ENCODE measurements at places on chromosomes 12 and 14.

DNA sequence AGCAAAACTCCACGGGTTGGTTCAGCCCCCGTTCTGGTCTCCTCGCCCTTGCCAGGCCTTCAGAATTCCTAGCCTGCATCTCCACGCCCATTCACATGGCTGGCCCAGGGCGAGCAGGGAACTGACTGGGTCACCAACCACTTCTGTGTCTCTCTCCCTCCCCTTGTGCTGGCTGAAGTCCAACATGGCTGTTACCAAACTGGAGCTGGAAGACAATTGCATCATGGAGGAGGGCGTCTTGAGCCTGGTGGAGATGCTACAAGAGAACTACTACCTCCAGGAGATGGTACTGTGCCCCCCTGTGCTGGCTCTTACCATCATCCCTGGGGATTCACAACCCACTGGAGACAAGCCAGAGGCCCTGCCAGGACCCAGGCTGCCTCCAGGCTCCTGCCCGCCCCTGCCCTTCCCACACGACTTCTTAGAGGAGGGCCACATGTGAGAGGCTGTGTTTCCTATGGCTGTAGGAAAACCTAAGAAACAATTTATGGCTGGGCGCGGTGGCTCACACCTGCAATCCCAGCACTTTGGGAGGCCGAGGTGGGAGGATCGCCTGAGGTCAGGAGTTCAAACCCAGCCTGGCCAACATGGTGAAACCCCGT, 9.9 kb downstream of the LRRC74A start:
- DNase-seq: no peak

- DNase-seq: peak; percentile 37
Measured at GRCh38 chr12:127293507-127294310, 973.3 kb upstream of the TMEM132C start.

DNA sequence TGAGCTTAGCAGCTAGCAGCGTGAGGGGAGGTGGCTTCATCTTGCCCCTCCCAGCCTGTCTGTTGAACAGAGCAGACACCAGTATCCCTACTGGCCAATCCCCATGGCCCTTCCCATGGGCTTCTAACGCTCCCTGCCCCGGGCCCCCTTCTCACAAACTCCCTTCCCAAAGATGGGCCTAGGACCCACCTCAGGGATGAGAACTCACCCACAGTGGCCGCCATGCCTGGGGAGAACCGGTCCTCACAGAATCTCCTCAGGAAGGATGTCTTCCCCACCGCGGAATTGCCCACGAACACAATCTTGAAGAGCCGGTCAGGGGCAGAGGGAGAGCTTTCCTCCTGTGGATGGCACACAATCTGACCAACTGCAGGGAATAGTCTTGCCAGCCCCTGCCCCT, 119.5 kb downstream of the CRACR2A start:
- DNase-seq: no peak

DNA sequence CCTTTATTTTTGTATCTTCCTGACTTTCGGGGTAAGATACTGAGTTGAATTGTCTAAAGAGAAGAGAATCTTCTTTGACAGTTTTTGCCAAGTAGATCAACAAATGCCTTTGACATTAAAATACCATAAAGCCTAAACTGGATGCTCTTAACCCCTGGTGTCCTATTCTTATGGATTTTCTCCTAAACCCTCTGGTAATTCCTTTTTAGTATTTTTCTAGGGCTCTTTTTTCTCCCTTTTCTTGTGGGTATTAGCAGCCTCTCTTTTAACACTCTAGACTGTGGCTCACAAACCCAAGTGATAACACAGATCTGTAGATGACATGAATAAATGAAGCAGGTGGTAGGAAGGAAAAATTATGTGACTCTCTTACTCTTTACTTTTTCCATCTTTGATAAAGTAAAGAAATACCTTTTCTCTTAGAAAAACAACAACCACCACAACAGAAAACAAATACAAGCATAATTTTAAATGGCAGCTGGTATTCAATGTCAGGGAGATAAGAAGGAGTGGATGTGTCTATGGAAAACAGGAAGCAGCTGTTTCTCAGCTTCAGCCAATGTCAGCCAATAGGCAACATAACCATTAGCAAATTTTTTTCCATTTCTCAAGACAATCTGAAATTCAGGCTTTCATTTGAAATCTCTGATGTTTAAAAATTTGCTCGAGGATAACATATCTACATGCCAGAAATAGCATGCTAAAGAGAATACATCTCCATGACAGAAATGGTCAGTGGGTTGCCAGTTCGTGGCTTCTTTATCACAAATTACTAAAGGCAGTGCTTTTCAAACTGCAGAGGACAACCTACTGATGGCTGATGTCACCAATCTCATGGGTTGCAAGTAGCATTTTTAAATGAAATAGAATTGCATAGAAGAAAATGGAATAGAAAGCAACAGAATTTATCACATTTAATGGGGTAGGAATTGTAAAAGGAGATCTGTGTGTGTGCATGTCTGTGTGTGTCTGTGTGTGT, 123.1 kb upstream of the KRR1 start:
- no peak for DNase-seq

GRCh38 chr12:54404061-54405004, 14.7 kb downstream of the ITGA5 start:
- DNase-seq: peak; percentile 60

DNA sequence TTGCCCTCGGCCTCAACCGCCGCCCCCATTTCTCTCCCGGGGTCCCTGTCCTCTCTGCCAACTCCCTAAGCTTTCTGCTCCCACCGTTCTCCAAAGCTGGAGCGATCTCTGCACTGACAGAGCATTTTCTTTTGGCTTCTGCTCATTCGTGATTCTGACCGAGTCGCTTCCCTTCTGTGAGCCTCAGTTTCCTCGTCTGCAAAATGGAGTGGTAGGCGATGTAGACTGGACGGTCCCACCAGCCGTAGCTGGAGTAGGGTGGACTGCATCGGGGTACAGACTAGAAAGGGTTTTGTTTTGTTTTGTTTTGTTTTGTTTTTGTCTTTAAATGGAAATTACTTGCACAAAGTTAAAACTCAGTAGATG, 2.4 kb downstream of the VSX2 start:
- no peak for DNase-seq

GRCh38 chr14:93212432-93212831, 5.4 kb downstream of the UBR7 start:
- no peak for DNase-seq

DNA sequence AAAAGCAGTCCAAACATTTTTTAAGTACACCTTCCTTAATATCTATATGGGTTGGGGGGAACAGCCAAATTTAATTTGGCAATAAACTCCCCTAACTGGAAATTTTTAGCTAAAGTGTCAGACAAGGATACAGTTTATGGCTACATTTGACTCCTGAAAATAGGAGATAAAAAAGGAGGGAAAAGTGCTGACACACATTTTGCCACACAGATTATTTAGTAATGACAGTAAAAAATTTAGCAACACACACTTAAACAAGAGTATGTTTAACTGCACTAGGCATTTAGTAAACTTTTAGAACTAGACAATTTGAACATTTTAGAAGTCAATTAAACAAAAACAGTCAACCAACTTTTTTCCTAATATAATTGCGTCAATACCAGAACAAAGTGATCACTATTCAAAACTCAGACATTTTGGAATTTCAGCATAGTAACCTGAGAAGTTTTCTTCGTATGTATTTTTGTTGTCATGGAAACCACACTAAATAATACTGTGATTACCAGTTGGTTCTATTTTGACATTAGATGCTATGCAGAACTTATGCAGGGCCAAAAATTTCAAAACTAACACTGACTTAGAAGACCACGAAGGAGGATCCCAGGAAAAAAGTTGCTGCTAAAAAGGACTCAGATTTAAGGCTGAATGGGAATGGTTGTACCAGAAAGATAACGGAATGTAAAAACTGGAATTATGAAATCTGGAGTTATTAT, 13.4 kb downstream of the GMFB start:
- DNase-seq: no peak

DNA sequence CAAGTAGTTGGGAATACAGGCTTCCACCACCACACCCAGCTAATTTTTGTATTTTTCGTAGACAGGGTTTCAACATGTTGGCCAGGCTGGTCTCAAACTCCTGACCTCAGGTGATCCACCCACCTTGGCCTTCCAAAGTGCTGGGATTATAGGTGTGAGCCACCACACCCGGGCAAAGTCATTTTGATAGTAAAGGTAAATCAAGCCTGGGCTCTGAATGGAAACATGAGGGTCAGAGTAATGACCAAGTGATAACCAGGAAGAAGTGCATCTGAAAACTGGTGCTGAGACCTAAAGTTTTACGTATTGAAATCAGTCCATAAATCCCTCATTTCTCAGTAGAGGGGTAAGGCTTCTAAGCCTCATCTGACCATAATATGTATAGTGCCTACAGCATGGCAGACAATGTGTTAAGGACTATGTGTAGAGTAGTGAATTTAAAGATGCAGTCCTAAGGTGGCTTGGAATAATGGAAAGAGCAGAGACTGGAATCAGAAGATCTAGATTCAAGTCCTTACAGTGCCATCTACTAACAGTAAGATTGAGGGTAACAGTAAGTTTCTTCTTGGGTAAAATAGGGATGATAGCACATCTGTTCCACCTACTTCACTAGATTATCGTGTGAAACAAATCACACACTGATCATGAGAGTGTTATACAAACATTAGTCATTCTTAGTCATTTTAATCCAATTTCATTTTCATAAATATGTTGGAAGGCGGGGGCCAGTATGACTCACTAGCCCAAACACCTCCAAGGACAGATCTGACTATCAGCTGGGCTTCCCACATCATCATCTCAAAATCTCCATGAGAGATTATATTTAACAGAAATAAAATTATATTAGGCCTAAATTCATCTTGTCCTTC, 11.2 kb downstream of the MAP4K5 start:
- DNase-seq: peak; percentile 18

DNA sequence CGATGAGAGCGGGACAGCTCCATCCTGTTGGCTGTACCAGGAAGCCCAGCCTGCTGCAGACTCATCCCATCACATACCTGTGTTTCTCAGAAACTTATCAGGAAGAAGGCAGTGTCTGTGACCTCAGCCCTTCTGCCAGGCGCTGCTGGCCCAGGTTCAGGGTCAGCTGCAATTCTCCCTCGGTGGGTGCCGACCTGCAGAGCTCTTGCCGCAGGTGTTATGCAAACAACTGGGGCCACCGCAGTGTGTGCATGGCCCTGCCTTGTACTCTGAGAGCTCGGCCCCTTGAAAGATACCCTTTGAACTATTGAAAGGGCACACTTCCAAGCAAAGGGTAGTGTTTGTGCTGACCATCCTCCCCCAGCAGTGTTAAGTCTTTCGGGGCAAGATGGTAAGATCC, 322.2 kb upstream of the DIO3 start:
- DNase-seq: no peak

GRCh38 chr12:19402211-19402610, 37.1 kb upstream of the AEBP2 start:
- no peak for DNase-seq

GRCh38 chr14:52446355-52446754, 106.0 kb downstream of the TXNDC16 start:
- DNase-seq: no peak

DNA sequence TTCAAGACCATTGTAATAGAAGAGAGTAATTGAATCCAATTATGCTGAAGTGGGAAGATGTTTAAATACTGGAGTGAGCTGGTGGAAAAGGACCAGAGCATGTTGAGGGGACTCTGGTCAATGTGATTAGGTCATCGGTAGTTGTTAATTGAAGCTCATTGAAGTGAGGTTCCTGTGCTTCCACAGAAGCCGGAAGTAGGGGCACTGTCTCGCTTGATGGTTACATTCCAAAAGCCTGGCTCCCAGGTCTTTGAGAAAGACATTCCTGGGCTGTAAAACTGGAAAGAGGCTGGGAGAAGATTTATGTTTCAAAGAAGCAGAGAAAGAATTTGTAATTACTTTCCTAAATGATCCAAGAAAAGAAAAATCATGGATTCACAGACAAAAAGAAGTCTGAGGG, 12.3 kb upstream of the CLECL1 start:
- no peak for DNase-seq

- no peak for DNase-seq
Measured at GRCh38 chr12:77696183-77696582, 134.5 kb upstream of the NAV3 start.

- DNase-seq: no peak
Measured at GRCh38 chr14:30211326-30211725, 283.7 kb upstream of the PRKD1 start.

GRCh38 chr12:54379398-54380201, 4.9 kb downstream of the ZNF385A start:
- DNase-seq: peak; percentile 95

DNA sequence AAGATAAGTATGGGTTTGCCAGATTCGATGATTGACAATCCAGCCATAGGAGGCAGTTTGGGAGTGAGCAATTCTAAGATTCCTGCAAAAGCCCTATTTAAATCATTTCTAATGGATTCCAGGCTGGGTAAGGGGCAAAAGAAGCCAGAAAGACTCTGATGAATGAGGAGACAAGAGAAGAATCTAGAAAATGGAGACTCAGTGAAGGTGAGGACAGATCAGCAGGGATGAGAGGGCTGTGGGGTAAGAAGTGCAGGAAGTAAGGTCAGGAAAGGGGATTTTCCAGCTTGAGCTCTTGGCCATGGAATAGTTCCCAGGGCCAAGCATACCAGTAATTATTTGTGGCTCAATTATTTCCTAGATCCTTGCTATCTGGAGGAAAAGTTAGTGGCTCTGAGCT, 87.3 kb downstream of the TMX1 start:
- no peak for DNase-seq

- no peak for DNase-seq
Measured at GRCh38 chr14:43135877-43136411, 1371.1 kb downstream of the FSCB start.

DNA sequence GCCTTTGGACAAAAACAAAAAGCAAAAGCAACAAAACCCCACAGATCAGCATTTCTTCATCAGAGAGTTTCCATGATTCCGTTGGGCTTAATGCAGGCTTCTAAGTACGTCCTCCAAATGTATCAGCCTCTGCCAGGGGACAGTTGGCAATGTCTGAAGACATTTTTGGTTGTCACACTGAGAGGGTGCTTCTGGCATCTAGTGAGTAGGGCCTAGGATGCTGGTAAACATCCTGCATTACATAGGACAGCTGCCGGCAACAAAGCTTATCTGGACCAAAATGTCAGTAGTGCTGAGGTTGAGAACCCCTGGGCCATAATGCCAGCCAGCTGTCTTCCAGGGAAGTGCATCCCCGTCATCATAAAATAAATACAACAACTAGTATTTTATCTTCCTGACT, 9.4 kb upstream of the LRRC10 start:
- DNase-seq: no peak

- no peak for DNase-seq
Measured at GRCh38 chr12:11559626-11560340, 89.7 kb upstream of the ETV6 start.

GRCh38 chr14:86940106-86940505, 1052.9 kb downstream of the GALC start:
- no peak for DNase-seq

- peak; percentile 74 for DNase-seq
Measured at GRCh38 chr12:51424662-51425539, at the start of gene SLC4A8. TSS of gene SLC4A8 (plus strand) at chr12:51424831. CDS start at chr12:51424988, 157 bp downstream.

DNA sequence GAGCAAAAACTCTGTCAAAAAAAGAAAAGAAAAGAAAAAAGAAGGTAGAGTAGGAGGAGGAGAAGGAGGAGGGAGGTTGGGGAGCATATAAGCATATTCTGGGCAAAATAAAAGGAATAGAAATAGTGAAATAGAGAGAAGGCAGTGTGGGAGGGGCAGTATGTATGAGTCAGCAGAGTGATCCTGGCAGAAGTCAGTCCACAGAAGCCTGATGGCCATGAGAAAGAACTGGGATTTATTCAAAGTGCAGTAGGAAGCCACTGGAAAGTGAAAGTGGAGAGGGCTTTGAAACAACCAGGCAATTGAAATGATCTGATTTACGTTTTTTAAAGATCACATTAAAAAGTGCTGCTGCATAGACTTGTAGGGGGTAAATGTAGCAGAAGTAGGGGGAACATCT, 368.6 kb upstream of the USP15 start:
- DNase-seq: no peak

GRCh38 chr12:21745258-21745657, 29.2 kb downstream of the KCNJ8 start:
- DNase-seq: no peak
